ENCODE measurements at places on chromosomes 11 and 22.

DNA sequence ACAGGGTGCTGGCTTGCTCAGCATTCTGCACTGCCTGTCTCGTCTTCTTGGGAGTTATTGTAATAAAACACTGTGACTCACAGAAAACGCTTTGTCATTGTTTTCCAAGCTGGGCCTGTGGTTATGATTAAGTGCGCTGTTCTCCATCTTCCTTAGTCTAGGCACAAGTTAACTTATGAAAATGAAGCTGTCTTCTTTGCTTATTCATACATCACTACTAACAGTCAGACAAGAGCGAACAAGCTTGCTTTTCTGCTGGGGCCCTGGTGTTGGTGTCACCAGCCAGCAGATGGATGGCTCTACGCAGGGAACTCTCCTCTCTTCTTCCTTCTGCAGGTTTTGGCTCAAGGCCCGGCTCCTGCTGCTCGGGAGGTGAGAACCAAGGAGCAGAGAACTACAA is 380.1 kb upstream of the SYN3 start:
- DNase-seq: no peak

DNA sequence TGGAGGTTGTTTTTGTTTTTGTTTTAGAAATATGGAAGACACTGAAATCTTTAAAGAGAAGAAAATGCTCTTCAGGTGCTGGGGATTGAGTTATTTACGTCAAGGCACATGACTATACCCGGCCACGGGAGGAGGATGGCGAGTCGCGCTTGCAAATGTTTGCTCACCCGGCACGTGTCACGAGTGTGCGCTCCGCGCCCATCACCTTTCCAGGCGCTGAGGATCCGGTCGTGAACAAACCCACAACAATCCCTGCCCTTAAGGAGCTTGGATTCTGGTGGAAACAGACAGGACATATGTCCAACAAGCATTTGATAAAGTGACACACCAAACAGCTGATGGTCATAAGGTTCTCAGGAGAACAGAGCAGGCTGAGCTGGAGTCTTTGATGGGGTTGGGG is 715.5 kb downstream of the BRD1 start:
- no peak for DNase-seq

GRCh38 chr11:66492161-66492865 is 12.1 kb downstream of the DPP3 start:
- DNase-seq: no peak

DNA sequence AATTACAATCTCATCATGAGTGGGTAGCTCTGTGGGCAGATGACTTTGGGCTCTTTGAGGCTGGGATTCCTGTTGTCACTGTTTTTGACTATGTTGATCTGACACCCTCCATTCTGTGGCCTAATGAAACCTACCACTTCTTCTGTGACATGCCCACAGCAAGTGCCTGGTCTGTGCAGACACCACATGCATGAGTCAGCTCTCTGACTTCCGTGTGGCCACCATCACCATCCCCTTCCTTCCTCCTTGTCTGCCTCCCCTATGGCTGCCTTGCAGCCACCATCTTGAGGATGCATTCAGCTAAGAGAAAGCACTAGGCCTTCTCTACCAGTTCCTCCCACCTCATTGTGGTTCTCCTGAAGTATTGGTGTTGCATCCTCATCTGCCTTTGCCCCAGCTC is 15.3 kb upstream of the OR10V1 start:
- no peak for DNase-seq

GRCh38 chr22:36027579-36027934 is 1.1 kb downstream of the RBFOX2 start:
- no peak for DNase-seq

DNA sequence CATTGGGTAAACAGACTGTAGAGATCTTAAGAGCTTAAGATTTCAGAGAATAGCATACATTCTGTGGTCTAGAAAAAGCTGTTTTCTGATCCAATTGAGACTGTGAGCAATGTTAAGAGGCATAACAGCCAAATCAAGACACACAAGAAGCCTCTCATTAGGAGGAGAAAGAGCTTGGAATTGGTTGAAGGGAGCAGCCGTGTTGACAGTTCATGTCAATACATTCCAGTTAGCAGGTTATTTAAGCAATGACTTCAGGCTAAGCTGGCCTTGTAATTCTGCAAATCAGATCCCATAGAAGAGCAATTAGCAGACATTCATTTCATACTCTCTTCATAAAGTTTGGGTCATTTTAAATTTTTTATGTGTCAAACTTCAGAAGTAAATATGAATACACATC is 50.9 kb downstream of the ETS1 start:
- no peak for DNase-seq

- DNase-seq: no peak
Measured at GRCh38 chr11:128733440-128734102, 39.7 kb downstream of the FLI1 start.

DNA sequence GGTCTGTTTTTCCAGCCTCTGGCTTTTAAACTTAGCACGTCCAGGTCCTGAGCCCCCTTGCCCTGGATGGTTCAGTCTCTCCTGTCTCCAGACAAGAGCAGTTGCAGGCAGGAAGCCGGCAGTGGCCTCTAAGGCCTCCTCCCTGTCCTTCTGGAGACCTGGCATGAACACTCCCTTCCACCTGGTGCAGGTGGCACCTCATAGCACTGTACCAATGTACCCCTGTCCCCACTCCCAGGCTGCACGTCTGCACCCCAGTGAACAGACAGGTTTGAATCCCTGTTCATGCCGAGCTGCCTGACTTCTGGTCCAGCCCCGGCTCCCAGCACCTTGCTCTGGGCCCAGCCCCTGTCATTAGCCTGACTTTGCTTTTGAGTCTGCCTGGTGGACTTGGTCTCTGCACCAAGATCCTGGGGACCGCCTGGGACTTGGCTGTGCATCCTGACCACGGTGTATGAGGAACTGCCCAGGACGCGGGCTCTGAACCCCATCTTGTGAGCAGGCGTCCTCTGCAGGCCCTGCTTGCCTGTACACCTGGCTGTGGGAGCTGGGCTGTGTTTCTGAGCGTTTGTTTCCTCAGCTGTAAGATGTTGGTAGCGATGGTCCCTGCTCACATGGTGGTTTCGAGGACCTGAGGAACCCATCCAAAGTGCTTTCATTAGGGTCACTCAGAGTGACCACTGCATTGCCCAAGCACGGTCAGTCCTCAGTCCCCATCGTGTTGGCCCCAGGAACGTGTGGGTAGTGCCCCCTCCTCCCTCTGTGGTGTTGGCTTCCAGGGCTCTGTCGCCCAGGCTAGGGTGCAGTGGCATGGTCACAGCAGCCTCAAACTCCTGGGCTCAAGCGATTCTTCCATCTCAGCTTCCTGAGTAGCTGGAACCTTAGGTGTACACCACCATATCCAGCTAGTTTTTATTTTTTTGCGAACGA is 75.0 kb upstream of the SHANK2 start:
- DNase-seq: no peak

DNA sequence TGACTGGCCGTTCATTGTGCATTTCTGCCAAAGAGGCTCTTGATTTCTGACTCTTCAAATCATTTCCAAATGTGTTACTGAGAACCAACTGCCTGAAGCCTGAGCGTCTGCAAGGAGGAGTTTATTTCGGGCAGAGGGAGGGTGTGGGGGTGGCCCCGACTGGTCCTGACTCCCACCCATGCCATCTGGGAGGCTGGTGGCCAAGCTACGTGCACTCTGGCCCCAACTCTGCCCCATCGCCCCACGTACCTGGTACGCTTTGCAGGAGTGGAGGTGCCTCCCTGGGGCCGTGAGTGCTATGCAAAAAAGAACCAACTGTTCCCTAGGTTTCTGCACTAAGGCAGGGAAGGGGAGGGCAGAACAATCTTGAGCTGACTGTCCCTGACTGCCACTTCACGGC is 846.8 kb downstream of the BRD1 start:
- DNase-seq: no peak

- no peak for DNase-seq
Measured at GRCh38 chr22:49179175-49179574, 648.5 kb downstream of the BRD1 start.

- no peak for DNase-seq
Measured at GRCh38 chr11:94544646-94545263, 1.0 kb downstream of the FUT4 start.

DNA sequence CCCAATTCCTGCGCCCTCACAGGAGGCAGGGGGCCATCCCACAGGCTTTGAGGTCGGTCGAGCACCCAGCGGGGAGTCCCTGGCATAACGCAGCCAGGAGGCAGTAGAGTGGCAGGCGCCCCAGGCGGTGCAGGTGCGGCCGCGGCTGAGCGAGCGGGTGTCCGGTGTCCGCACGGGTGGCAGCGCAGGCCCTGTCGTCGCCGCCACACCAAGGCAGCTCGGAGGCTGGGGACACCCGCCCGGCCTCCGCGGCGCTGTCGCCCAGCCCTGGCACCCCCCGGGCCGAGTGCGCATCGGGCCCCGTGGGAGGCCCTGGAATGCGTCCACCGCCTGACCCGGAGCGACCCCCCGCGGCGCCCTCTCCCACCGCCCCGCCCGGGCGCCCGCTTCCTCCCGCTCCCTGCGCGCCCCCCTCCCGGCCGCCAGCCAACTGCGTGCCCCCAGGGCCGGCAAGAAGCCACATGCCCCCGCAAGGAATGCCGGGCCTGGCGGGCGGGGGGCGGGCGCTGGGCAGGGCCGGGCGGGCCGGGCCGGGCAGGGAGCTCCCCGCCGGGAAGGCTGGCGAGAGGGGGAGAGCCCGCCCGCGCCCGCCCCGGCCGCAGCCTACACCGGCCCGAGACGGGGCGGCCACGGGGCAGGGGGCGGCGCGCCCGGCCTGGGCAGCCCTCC is 33.9 kb downstream of the PRDM11 start:
- no peak for DNase-seq

DNA sequence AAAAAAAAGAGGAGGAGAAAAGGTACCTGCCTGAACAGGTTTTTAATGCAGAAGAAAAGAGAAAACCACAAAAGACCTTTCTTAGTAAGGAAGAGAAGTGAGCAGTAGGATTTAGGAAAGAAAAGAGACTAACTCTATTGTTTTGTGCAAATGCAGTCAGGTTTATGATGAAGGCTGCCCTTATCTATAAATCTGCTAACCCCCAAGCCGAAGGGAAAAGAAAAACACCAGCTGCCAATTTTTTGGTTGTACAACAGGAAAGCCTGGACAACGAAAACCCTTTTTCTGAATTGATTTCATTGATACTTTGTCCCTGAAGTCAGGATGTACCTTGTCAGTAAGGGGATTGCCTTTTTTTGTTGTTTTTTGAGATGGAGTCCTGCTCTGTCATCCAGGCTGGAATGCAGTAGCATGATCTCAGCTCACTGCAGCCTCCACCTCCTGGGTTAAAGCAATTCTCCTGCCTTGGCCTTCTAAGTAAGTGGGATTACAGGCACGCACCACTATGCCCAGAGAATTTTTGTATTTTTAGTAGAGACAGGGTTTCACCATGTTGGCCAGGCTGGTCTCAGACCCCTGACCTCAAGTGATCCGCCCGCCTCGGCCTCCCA is 21.2 kb downstream of the POLD4 start:
- no peak for DNase-seq

DNA sequence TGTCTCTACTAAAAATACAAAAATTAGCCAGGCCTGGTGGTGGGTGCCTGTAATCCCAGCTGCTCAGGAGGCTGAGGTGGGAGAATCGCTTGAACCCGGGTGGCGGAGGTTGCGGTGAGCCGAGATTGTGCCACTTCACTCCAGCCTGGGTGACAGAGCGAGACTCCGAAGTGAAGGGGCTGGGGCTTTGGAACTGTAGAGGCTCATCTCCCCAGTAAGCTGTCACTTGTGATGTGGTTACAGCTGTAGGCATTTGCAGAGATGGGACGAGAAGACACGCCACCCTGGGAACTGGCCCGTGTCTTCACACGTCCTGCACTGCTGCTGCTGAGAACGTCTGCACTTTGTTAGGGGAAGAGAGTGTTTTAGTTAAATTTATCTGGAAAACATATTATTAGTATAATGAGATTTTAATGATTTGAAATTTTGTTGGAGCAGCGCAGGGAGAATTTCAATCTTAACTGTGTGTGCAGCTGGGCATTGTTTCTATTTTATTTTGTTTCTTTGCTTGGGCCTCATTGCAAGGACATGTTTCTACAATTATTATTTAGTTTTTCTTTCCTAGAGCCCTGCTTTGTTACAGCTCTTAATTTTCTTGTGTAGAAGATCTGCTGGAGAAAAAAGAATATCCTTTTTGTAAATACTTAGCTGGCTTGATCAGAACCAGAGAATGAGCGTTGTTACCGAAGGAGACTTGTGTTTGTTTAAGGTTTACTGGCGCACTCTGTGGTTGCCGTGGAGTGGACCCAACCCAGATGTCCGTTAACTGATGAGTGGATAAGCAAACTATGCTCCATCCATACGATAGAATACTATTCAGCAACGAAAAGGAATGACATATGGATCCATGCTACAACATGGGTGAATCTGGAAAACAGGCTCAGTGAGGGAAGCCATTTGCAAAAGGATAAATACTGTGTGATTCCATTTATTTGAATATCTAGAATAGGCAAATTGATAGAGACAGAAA is 18.4 kb downstream of the PARVB start:
- no peak for DNase-seq

- no peak for DNase-seq
Measured at GRCh38 chr22:49586244-49586748, 241.4 kb downstream of the BRD1 start.

- DNase-seq: no peak
Measured at GRCh38 chr11:66327171-66328030, 8.8 kb downstream of the RIN1 start.

- no peak for DNase-seq
Measured at GRCh38 chr11:117172724-117173421, 5.7 kb upstream of the SIDT2 start.

- DNase-seq: no peak
Measured at GRCh38 chr11:111443032-111443431, 64.0 kb upstream of the POU2AF1 start.

- DNase-seq: no peak
Measured at GRCh38 chr11:119583585-119583984, 145.4 kb downstream of the NECTIN1 start.

DNA sequence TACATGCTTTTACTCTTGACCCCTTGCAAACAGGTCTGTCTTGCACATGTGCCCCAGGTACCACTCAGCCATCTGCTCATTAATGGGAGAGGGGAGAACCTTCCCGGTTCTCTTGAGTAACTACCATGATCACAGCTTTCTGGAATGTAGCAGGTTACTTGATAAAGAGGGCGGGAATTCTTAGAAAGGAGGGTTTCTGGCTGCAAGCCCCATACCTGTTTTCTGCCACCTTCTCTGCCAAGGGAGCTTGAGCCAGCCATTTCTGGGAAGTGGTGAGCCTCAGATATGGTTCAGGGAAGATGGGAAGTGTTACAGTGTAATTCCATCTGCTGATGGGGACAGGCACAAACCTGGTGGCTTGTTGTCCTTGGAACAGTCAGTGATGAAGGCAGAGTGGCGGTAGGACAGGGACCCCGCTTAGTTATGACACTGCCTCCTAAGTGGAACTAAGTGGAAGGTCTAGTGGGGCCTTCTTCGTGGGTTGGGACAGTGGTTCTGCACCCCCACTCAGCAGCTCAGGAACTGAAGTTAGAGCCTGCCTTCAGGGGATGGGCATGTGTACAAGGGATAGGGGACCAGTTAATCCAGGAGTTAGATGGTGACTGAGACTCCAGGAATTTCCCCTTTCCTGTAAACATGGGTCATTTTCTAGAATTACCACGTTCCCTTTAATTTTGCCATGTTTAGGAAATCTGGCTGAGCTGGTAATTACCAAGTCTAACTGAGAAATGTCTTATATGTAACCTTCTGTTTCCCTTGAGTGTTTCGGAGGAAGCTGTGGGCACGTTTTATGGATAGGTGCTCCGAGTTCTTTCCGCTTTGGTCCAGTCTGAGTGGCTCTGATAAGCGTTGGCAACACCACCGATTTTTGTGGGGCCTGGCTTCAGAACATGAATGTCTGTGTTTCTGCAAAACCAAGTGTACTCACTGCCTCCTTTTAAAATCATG is 35.3 kb downstream of the BCR start:
- DNase-seq: no peak

GRCh38 chr11:78653294-78653909 is 78.7 kb upstream of the NARS2 start:
- no peak for DNase-seq

GRCh38 chr11:720017-720641 is 14.1 kb downstream of the EPS8L2 start:
- no peak for DNase-seq

All from HS-27A (cell line).